ENCODE measurements at places on chromosomes 16 and 17.

GRCh38 chr17:1299552-1300370, 20.3 kb downstream of the TRARG1 start:
- DNase-seq, result no peak

DNA sequence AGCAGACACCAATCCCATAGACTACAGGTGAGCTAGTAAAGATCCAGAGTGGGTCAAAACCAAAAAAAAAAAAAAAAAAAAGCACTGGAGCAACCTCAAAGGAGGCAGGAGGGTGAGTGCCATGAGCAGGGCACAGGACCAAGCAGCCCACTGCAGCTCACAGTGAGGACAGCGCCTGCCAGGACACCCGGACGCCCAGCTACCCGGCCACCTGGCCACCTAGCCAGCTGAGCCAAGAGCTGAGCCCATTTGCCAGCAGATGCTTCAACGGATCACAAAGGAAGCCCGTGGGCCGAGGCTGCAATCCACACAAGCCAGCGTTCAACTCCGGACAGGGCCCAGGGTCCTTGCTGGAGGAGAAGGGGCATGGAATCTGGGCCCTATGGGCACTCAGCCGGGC, 15.1 kb downstream of the AXIN1 start:
- DNase-seq, result no peak

DNA sequence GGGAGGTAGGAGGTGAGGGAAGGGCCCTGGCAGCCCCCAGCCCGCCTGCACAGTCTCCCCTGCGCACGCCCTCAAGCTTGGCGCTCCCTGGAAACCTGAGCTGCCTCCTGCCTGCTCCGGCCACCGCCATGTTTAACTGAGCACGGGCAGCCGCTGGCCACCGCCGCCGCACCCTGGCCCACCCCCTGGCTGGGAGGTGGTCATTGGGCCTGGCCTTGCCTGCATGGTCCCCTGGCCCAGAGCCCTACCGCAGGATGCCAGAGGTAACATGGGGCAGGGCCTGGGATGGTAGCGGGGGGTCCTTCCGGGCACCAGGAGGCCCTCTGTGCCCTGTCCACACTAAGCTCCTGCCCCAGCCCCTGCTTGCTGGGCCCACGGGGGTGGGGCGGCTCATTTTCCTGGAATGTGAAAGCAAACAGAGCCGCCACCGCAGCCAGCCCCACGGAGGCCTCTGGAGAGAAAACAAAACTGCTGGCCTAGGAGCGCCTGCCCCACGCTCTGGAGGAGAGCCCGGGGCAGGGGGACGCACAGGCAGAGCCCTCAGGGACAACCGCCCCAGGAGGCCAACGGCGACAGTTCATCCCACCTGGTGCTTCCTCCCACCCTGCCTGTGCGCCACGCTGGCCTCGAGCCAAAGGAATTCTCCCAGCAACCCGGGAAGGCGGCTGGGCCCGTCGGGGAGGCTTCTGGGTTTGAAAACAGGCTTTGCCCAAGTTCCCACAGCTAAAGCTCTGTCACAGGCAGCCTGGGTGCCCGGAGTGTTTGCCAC, 8.9 kb downstream of the NHERF2 start:
- no peak for DNase-seq

GRCh38 chr16:57960310-57960709, 10.6 kb downstream of the CNGB1 start:
- no peak for DNase-seq

DNA sequence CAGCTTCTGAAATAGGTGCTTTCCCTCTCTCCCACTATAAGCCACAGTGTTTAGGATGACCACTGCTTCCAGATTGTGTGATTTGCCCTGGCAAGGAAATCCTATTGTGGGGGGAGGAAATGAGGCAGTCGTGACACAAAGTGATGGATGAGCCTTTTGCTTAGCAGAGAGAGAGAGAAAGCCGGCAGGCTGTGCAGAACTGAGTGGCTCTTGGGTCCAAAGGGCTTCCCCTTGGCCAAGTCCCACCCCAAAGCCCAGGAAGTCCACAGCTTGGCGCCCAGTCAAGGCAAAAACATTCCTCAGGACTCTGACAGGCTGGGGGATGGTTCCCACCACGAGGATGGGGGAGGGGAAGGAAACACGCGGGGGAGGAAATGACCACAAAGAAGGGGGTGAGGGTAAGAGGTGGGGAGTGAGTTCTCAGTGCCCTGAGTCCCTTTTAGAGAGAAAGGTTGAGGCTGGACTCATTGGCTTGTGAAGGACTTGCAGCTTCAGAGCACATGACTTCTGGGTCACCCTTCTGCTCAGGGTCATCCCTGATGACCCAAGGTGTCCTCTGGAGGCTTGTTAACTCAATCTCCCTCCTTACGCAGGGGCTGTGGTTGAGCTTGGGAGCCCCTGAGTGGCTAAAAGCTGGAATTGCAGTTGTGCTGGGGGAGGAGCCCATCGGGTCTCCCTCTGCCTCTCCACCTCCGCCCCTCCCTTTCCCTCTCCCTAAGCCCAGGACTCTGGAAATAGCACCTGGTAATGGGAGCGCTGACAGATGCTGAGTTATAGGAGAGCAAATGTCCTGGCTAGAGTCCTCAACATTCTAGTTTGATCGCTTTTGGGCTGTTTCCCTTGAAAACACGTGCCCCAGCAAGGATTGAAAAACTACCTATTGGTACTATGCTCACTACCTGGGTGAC, 10.3 kb upstream of the MSL1 start:
- DNase-seq, result peak; percentile 58

- DNase-seq, result no peak
These were observed 4.3 kb upstream of the CYBA start for GRCh38 chr16:88655053-88655732.

DNA sequence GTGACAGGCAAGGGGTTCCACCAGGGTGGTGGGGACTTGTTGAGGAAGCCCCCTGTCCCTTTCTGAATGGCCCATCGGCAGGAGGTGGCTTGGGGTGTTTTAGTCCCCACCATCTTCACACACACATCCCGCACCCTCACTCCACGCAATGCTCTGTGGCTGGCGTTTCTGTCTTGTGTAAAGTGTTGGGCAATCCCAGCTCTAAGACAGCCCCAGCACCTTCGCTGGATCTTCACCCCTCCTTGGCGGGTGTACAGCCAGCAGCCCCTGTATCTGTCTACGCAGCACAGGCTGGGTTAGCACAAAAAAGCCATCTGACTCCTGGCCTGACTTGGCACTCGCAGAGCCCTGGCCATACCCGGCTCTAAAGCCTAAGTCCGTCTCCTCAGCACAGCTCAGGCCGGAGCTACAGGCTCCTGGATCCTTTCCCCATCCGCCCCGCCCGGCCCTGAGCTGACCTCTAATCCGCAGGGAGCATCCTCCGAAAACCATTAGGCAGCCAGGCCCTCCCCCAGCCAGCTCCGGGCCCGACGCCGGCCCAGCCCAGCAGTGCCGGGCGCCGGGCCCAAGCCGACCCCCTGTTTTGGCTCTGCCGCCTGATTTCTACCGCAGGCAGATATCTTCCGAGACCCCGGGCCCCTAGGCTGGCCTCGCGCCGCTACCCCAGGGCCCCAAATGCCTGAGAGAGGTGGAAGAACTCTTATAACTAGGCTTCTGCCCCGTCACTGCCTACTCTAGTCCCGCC, 42.4 kb upstream of the TAC4 start:
- no peak for DNase-seq

- DNase-seq, result no peak
These were observed at the start of gene DLX3 for GRCh38 chr17:49995055-49995738. Gene DLX3, minus strand, starts transcription at chr17:49995224. Its CDS starts 226 bp downstream, at chr17:49994998.

DNA sequence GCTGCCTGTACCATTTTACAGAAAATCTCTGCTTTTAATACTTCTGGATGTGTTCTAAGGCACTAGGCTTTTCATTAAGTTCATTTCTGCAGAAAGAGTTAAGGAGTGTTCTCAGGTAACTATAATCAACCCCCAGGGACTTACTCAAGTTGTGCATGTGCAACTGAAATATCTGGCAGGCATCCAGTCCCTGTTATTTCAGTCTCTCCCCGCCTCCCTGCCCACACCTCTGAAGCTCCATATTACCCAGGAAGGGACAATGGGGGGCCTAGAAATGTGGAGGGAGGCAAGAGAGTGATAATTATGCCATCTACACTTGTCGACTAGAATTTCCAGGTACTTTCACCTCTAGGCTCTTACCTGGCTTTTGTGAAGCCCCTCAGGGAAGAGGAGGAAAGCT, 432.2 kb downstream of the MAF start:
- no peak for DNase-seq

DNA sequence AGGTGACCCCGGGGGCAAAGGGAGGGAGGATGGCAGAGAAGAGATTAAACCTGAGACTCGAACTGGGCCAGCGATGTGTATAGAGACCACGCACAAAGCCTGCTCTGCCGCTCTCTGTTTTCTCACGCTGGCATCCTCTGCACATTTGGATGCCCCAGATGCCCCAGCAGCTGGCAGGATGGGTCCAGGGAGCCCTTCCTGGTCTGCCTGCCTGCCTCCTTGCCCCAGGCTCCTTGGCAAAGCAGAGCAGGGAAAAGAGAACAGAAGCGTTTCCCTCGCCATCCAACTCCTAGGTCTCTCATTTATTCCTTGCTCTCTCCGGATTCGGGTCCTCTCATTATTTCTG, 5.2 kb upstream of the PIPOX start:
- DNase-seq, result no peak

DNA sequence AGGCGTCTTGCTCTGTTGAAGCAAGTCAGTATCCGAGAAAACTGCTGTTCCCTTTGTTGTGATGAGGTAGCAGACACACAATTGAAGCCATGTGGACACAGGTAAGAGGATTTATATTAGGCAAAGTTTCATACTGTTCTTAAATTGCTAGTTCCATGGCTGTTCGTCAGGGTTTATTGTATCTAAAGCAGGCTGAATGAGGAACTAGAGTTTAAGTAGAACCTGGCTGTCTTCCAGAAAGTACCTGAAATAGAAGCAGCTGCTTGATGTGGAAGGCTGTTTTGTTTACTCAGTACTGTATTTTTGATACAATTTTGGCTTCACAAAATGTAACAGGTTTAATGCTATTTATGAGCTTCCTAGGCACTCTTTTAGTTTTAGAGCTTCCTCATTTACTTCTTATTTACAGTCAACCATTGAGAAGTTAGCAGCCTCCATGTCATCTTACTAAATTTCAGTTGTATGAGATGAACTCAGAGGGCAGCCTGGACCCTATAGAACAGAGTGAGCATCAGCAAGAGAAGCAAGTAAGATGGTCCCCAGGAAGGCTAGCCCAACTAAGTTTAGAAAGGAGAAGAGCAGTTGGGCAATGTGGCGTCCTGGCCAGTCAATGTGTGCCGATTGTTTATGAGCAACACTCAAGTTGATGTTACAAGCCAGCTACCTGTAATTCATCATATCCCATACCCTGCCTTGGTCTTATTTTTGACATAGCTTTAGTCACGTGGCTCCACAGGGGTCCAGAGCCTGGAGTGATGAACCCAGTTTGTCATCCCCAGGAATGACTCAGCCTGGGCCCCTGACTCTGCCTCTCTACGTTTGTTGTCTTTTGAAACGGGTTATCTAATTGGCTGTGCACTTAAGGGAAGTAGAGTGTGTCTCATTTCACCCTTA, 9.7 kb upstream of the ARL2BP start:
- DNase-seq, result no peak

DNA sequence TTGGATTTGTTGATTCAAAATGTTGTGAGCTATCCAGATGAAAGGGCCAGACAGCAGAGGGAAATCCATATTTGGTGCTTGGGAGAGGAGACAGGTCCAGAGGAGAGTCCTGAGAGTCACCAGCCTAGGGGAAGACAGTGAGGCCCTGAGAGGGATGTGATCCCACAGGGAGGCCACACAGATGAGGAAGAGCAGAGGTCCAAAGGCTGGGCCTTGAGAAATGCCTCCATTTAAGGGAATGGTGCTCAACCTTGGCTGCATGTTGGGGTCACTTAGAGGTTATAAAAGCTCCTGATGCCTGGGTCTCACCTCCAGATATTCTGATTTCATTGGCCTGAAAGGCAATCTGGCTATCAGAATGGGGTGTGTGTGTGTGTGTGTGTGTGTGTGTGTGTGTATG, 194.9 kb downstream of the UTP18 start:
- DNase-seq, result no peak

DNA sequence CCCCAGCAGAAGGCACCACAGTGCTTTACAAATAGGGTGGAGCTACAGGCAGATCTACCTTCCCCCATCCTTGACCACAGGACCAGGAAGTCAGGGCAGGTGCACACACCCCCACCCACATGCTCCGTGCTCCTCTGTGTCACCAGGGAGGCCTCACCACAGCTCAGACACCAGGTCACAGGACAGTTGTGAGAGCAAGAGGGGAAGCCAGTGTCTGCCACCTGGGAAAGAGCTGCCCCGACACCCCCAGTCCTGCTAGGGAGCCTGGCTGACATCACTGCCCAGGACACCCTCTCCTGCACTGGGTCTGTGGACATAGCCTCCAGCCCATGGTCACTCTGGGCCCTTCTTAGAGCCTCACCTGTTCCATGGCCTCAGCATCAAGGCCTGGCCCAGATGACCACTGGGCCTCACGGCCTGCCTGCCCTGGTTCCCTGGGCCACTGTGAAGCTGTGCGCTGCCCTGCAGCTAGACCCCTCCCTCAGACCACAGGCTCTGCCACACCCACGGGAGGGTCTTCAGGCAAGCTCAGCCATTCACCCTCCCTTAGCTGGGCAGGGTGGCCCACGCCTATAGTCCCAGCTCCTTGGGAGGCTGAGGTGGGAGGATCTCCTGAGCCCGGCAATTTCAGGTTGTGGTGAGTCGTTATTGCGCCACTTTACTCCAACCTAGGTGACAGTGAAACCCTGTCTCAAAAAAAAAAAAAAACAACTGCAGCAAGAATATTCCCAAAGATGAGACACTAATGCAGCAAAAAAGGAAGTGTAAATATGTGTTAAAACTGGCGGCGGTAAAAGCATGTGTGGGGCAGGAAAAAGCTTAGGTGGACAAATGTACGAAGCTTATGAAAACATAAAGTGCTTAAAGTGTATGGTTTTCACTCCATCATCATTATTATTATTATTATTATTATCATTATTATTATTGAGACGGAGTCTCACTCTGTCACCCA, 14.2 kb downstream of the POLR3K start:
- no peak for DNase-seq

- DNase-seq, result no peak
These were observed 221.2 kb downstream of the SOX9 start for GRCh38 chr17:72342061-72342460.

DNA sequence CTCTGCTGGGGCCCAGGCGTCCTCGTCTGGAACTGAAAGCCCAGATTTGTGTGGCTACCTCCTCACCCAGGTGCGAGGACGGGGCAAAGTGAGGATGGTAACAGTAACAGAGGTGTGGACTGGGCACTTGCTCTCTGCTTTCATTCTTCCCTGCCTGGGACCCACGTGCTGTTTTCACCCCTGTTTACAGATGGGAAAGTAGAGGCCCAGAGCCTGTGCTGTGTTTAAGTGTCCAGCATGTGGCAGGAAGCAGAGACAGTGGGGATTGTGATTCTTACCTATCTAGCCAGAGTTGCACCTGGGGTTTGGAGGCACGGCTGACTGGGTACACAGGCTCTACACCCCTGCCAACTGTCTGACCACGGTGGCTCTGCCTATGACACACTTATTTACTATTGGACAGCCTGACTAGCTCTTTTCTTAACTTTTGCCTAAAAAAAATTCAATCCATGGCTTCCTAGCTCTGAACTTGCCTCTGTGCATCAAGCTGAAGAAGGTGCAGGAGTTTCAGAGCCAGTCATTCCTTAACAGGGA, 155.4 kb downstream of the CLEC16A start:
- no peak for DNase-seq

GRCh38 chr16:50924759-50925545, 183.1 kb downstream of the CYLD start:
- DNase-seq, result no peak

GRCh38 chr17:73292031-73292531, 19.7 kb downstream of the CDC42EP4 start:
- peak; percentile 28 for DNase-seq

Data from SW 1271 (cell line).